Regular cardiac myocyte (primary cell): ENCODE measurements at places on chromosomes 16 and 17. TPM values are rescaled to one million over a fixed set of nuclear protein-coding genes. Genes with fewer than 3 reads are reported as not detected.

The KRTAP4-9 gene
- total RNA-seq: not detected in 2 replicates

The UTS2R gene
- not detected in 2 replicates for total RNA-seq

The NUPR1 gene
- total RNA-seq: 4.6 and 7.9 TPM in 2 replicates

The CNTNAP4 gene
- not detected in 2 replicates for total RNA-seq

The CCL14 gene
- total RNA-seq: not detected in 2 replicates

The GAS2L2 gene
- 0.28 TPM in 1 of 2 replicates, not detected in the other for total RNA-seq

The MCRIP2 gene
- 21.7 and 22.8 TPM in 2 replicates for total RNA-seq

The KRTAP1-3 gene
- not detected in 2 replicates for total RNA-seq

The CD79B gene
- 1.1 and 5.4 TPM in 2 replicates for total RNA-seq

The CDH8 gene
- total RNA-seq: 3.4 and 4.6 TPM in 2 replicates

The CARD14 gene
- total RNA-seq: under 0.01 TPM in 1 of 2 replicates, not detected in the other

The KRT33B gene
- under 0.01 TPM in 2 replicates for total RNA-seq

The FAM83G gene
- 18.6 and 24.2 TPM in 2 replicates for total RNA-seq

The PRSS8 gene
- total RNA-seq: not detected in 2 replicates

The RGS11 gene
- total RNA-seq: 0.38 and 2.3 TPM in 2 replicates

The SYT17 gene
- total RNA-seq: under 0.01 TPM in 2 replicates

The TNFRSF17 gene
- total RNA-seq: not detected in 2 replicates

The CCL2 gene
- 298 and 384 TPM in 2 replicates for total RNA-seq

The TMEM106A gene
- 2.5 and 4.6 TPM in 2 replicates for total RNA-seq

The C17orf58 gene
- total RNA-seq: 9.4 and 17.5 TPM in 2 replicates

The ALOX12 gene
- not detected in 2 replicates for total RNA-seq

The BCL6B gene
- 0.19 and 0.56 TPM in 2 replicates for total RNA-seq

The SECTM1 gene
- 8.6 and 14.7 TPM in 2 replicates for total RNA-seq

The MYH1 gene
- not detected in 2 replicates for total RNA-seq

The TMC5 gene
- not detected in 2 replicates for total RNA-seq

The CEMP1 gene
- total RNA-seq: not detected in 2 replicates

The VAT1L gene
- 0.77 and 3.7 TPM in 2 replicates for total RNA-seq

The NETO2 gene
- total RNA-seq: 13.8 and 42.2 TPM in 2 replicates

The SLC38A8 gene
- total RNA-seq: not detected in 2 replicates

The PRDM7 gene
- not detected in 2 replicates for total RNA-seq
